ENCODE measurements at places on chromosomes 4 and X.

DNA sequence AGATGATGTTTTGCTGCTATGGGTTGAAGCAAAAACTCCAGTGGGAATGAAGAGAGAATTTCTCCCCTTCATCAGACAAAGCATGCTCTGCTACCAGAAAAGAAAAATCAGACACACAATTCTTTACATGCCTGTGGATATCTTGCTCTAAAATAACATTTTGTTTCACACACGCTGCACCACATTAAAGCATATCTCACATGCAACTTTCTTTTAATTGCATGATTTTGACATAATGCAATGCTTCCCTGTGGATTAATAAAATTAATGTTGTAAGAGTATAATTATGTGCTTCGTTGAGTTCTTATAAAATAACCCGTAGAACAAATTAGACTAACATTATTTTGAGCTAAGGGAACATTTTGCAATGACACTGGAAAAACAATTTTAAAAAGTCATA is 2230.7 kb downstream of the PCDH7 start:
- DNase-seq: no peak

DNA sequence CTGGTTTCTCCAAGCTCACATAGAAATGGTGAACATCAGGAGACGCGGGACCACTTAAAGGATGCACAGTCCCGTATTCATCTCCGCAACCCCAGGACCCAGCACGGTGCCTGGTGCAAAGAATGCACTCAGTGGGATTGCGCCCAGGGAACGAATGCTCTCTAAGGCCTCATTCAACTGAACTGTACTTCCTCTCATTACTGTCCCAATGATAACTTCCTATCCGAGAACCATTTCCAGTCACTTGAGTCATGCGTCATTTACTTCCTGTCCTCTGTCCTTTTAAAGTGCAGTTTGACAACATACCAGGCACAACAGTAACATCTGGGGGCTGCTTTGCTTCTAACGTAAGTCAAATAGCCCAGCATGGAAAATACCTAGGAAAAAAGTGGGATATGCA is 75.7 kb downstream of the RBM47 start:
- no peak for DNase-seq

DNA sequence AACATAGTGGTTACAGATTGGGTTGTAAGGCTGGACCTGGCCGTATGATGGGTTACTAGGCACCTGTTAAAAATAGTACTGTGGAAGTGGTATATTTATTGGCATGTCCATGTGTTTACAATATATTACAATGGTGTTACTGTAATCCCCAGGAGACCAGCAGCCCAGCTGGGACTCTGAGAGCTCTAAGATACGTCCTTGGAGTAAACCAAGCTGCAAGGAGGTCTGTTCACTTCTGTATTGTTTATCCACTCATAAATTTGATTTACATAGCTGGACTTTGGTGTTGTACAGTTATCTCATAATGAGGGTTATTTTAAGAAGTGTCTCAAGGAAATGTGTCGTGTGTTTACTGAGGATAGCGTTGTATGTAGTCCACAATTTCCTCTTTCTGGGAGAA is 93.8 kb downstream of the TBL1X start:
- no peak for DNase-seq

DNA sequence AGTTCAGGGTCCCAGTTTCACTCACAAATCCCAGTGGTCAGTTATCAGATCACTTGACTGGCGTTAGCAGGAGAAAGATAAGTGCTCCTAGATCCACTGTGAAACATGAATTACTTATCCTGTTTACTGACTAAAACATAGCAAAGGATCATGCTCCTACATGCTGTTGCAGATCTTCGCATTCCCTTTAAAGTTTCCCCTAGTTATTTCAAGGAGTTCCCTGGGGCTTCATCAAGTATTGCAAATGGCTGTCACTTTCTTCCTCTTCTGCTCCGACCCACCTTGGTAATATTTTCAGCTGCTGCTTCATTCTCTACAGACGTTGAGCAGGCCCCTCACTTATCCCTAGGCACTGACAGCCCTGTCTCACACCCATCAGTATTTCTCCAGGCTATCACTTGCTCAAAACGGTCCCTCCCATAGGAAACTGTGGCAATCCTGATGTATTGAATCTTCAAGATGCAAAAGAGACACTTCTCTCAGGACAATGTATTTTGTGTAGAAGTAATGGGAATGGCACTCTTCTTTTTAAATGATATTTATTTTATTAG is 466.0 kb downstream of the INPP4B start:
- DNase-seq: no peak

- no peak for DNase-seq
Observed at GRCh38 chr4:123671636-123672404, 275.2 kb downstream of the SPRY1 start.

- no peak for DNase-seq
Observed at GRCh38 chr4:88696630-88697029, 999 bp downstream of the NAP1L5 start.

DNA sequence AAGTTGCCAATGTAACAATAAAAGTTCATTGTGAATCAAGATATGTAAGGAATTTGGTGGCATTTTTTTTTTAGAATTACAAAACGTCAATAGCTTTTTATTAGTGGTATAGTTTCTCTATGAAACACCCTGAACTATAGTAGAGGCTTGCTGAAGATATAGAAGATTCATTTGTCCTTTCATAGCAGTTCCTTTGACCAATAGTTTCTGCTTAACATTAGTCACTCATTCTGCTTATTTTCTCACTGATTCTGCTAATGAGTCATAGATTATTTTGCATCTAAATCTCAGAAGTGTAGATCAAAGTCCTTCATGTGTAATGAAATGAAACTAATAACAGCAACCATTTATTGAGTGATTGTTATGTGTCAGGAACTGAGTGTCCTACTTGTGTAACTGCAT is 205.0 kb upstream of the TET2 start:
- no peak for DNase-seq

GRCh38 chr4:176432811-176433540 is 113.2 kb downstream of the SPCS3 start:
- no peak for DNase-seq

GRCh38 chr4:174402470-174403176 is 118.9 kb downstream of the CEP44 start:
- DNase-seq: no peak

GRCh38 chrX:68842351-68842750 is 13.5 kb downstream of the EFNB1 start:
- no peak for DNase-seq

DNA sequence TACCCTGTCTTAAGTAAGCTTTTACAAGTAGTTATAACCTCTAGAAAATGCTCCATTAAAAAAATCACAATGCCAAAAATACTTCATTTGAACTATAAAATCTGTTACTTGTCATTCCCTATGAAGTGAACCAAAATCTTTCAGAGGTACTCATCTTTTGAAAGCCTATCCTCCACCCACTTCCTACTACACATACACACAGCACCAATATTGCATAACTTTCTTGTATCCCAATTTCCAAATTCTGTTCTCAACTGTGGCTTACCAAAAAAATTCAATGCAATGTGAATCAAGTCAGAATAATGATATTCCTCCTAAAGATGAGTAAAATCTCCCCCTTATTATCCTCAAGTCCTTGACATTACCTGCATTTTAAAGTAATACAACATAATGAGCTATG is 15.9 kb downstream of the DHX15 start:
- DNase-seq: no peak

DNA sequence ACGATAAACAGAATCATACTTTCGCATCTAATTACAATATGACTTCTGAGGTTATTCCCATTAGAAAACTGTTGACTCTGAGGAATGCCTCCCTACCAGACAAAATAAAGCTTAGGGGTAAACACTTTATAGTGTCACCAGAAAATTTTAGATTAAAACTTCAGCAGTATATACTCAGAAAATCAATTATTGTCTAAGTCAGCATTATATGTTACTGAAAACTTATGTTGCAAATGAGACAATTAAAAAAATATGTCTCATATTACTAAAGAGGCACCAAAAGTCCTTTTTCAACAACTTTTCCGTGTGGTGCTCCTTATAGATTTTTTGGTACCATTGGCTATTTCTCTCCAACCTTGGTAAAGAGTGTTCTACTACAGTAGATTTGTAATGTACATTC is 91.4 kb downstream of the HMGN5 start:
- no peak for DNase-seq

GRCh38 chr4:17339376-17339775 is 172.5 kb downstream of the QDPR start:
- DNase-seq: no peak

DNA sequence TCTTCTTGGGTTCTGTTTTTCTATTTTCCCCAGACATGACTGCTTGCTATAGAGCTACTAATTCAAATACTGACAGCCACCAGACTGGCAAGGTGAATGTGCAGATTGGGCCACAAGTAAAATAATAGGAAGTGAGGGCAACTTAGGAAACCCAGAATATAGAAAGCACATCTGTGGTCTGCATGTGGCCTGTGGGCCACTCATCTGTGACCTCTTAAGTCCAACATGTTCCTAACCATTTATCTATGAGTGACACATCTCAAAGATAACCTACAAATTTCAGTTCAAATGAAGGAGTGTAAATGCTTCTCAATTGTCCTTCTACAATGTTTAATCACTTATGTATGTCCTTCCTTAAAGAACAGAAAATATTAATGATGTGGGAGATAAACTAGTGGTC is 128.9 kb downstream of the REELD1 start:
- DNase-seq: no peak

DNA sequence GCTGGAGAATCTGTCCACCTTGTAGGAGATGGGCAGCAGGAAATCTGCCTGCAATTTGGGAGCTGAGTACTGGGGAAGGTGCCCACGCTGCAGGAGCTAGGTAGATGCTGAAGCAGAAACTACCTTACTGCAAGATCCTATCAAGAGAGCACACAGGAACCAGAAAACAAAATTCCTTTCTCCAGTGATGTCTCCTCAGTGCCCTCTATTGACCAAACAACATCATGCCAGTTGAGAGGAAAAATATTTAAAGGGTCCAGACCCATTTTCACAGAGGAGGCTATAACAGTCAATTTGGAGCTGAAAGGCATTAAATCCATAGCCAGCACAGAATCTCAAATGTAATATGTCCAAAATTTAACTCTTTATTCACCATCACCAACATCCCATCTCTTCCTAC is 406.8 kb downstream of the SLITRK2 start:
- DNase-seq: peak; percentile 37

DNA sequence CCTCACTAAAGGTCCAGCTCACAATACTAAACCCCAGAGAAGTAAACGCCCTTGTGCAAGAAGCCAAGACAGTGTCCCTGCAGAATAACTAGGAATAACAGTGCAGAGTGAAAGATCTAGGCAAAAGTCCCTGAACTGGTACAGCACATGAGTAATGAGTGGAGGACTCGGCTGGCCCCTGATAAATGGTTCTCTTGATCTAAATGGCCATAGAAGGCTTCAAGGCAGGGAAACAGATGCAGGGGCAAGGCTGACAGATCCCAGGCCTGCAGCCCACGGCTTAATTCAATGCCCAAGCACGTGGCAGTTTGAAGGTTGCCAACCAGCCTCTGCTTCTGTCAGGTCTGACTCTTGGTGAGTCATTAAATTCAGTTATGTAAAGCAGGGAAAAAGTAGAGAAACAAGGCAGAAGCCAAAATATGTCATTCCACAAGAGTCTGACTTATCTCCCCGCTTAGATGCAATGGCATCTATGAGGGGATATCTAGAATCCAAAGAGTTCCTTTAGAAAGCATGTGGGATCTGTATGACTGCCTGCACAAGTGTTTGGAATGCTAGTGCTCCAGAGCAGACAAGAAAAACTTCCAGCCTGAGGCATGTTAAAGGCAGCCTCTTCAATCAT is 121.3 kb downstream of the PRDM5 start:
- DNase-seq: no peak

GRCh38 chr4:87270825-87271224 is 50.4 kb upstream of the KLHL8 start:
- DNase-seq: no peak

GRCh38 chr4:148431401-148431800 is 10.8 kb downstream of the NR3C2 start:
- DNase-seq: no peak

DNA sequence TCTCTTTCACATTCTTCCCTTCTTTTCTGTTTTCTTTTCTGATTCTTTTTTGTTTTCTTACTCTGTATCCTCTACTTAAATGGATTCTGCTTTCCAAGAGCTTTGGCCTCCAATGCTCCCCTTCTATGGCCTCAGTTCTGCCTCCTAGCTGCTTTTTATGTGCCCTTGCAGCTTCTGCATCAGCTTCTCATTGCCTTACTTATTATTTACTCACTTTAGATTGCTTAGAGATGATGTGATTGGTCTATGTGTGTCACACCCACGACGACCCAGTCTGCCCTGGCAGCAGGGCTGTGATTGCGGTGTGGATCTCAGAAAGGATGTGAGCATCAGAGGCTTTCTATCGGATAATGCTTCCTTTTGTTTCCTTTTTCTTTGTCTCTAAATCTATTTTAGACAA is 71.8 kb upstream of the SMARCA5 start:
- DNase-seq: no peak

- DNase-seq: no peak
Observed at GRCh38 chr4:108813261-108813660, 50.4 kb upstream of the ETNPPL start.

- DNase-seq: no peak
Observed at GRCh38 chr4:149140841-149141240, 674.8 kb downstream of the IQCM start.

GRCh38 chr4:138669479-138670315 is 345.9 kb upstream of the NOCT start:
- no peak for DNase-seq

DNA sequence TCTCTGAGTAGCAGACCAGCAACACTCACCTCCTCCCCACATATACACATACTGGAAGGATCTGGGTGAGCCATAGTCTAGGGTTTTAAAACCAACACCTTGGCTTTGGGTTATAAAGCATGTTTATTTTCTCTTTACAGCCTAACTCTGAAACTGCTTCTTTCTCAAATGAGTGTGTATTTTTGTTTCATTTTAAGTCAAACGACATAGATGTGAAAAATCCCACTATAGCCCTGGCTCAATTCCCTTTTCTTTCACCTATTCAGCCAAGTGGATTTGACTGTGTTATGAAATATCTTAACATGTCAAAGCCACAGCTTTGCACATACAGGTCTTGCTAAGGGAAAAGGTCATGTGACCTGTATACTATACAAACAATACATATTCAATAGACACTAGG is 13.8 kb downstream of the NEXMIF start:
- DNase-seq: no peak

DNA sequence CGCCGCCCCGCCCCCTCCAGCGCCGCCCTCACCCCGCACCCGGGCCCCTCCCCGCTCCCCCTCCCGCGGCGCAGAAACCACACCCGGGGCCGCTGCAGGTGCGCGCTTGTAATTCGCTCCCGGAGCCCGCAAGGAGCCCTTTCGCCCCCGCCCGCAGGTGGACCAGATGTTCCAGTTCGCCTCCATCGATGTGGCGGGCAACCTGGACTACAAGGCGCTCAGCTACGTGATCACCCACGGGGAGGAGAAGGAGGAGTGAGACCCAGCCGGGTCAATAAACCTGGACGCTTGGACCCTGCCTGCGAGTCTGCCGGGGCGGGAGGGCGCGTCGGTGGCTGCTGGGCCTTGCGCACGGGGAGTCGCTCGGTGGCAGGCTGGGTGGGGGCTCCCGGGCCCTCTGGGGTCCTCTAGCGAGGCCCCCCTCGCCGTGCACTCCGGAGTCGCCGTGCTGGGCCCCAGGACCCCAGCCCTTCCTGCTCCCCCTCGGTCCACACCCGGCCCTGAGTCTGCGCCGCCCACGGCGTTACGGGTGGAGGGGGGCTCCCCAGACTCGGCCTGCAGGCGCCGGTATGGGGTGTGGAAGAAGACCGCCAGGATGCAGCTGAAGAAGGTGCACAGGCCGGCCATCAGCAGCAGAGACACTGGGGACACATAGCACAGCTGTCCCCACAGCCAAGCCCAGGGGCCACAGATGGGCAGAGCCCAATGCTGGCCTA is 7.1 kb downstream of the SLC49A3 start:
- DNase-seq: peak; percentile 60

- DNase-seq: no peak
Observed at GRCh38 chr4:10033191-10033881, 12.0 kb upstream of the SLC2A9 start.
